CD4-positive, alpha-beta T cell treated with Interleukin-4 for 4 hours (primary cell): ENCODE measurements at places on chromosomes 2 and 18.

- no peak for DNase-seq
Observed at GRCh38 chr2:68846091-68846490, 25.1 kb downstream of the BMP10 start.

GRCh38 chr18:78622907-78623541 is 356.6 kb upstream of the SALL3 start:
- DNase-seq: no peak

GRCh38 chr2:6081955-6082624 is 389.9 kb downstream of the SOX11 start:
- DNase-seq: no peak

GRCh38 chr18:21761471-21762115 is 21.0 kb downstream of the MIB1 start:
- no peak for DNase-seq

DNA sequence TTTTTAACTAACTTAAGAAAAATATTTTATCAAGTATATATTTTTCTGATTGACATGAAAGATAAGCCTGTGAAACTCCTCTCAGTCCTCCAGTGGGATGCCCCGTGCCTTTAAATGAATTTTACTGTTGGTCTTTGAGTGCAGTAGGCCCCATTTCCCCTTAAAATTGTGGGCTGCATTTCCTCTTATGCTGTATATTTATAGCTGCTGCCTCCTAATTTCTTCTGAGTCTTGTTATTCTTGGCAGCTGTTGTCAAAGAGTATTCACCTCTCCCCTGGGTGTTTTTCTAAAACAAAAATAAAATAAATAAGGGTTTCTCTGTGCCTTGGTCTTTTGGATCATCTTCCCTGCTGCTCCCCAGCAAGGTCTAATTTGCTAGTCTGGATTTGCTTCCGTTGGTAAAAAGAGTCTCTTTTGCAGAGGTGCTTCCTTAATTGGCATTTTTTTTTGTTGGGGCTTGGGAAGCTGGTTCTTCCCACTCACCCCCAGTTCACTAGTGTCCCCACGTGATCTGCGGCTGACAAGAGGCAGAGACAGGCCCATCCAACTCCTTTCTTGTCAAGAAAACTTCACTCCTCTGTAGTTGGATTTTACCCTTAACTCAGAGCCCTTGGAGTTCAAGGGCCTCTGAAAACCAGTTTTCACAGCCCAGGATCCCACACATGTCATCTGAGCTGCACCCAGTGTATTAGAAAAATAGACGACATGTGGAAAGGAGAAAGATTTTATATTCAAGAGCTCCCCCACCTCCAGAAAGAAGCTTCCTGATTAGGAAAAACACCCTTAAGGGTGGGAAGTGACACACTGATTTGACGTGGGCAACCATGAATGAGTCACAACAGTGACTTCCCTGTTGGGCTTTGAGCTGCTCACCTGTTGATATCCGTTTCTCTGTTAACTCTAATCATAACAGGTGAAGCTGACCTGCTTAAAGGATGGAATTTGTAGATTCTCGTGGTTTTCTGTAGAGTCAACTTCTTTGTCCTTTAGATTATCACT is 431.5 kb downstream of the DCDC2C start:
- DNase-seq: no peak
